ENCODE measurements at places on chromosomes 1 and 21.

DNA sequence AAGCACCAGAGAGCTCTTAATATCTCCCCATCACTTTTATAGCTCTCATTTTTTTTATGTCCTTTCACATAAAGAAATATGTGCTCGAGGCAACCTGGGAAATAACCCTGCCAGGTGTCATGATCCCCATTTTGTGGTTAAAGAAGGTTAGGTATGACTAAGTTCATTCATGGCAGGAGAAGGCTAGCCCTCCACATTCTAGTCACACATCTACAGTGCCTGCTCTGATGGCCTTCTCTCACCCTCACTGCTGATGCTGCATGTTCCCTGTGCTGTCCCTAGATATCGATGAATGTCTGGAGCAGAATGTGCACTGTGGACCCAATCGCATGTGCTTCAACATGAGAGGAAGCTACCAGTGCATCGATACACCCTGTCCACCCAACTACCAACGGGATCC lies 187.5 kb downstream of the TPR start:
- DNase-seq: no peak

DNA sequence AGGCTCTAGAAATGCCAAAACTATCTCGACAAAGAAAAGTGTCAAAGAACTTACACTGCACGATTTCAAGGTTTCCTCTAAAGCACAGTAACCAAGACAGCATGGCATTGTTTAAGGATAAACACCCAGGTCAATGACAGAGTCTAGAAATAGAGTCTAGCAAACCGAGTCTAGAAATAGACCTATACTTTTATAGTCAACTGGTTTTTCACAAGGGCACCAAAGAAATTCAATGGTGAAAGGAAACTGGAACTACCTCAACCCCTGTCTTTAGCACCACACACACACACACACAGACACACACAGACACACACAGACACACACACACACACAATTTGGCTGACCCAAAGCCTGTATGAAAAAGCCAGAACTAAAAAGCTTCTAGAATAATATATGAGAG lies 67.1 kb upstream of the PGBD5 start:
- DNase-seq: no peak

- DNase-seq: no peak
These were observed 18.8 kb downstream of the PIK3C2B start for GRCh38 chr1:204475656-204476432.

DNA sequence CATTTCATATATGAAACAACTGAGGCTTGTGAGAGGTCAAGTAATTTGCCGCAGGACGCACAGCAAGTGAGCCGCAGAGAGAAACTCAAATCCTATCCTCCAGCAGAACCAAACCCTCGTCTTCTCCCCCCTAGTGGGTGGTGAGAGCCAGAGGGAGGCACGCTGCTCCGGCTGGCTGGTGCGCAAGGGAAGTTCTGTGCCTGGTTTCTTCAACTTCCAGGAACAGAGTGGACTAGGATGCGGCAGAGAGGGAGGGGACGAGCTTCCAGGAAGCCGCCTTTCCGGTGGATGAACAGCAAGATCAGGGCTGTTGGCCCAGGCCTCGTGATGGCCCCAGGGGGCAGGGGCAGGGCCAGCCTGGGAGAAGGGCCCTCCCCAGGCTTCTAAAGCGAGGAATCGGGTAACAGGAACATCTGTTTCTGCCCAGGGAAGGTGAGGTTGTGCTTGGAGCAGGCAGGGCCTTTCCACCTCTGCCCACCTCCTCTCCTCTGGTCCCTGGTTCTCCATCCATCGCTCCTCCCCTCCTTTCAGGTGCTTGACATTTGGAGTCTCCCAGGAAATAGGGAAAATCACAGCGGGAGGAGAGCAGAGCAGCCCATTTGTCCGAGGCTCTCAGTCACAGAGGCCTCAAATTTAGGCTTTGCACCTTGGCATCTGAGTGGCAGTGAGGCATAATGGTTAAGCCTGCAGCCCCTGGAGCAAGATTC lies 16.8 kb upstream of the PDIK1L start:
- DNase-seq: no peak

DNA sequence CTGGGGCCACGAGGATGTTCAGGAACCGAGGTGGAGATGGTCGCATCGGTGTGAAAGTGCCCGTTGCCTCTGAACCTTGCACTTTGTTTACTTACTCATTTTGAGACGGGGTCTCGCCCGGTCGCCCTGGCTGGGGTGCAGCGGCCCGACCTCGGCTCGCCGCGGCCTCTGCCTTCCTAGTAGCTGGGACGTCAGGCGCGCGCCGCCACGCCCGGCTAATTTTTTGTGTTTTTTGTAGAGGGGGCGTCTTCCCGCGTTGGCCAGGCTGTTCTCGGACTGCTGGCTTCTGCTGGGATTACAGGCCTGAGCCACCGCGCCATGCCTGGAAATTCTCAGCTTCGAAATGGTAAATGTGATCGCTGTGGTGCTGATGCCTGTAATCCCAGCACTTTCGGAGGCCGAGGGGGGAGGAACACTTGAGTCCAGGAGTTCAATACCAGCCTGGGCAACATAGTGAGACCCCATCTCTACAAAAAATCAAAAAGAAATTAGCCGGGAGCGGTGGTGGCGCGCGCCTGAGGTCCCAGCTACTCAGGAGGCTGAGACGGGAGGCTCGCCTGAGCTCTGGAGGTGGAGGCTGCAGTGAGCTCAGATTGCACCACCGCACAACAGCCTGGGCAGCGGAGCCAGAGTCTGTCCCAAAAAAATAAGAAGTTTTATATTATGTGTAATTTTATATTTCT lies 684 bp upstream of the MRPL20 start:
- DNase-seq: no peak

- no peak for DNase-seq
These were observed 36.0 kb upstream of the POFUT2 start for GRCh38 chr21:45323487-45324311.

DNA sequence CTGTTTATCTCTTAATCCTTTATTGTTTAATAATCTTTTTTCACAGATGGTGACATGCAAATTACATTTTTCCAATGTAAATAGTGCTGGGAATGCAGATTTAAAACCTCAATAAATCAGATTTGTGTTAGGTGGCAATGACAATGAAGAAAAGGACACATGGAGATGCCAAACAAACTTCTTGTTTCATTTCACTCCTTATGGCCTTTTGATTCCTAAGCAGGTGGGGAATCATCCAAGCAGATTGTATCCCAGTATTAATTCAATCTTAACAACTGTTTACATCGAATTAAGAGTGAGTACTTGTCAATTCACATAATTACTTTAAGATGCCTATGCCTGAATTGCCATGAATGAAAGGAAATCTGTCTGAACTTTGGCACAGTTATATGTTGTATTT lies 98.9 kb upstream of the RGS18 start:
- DNase-seq: no peak

DNA sequence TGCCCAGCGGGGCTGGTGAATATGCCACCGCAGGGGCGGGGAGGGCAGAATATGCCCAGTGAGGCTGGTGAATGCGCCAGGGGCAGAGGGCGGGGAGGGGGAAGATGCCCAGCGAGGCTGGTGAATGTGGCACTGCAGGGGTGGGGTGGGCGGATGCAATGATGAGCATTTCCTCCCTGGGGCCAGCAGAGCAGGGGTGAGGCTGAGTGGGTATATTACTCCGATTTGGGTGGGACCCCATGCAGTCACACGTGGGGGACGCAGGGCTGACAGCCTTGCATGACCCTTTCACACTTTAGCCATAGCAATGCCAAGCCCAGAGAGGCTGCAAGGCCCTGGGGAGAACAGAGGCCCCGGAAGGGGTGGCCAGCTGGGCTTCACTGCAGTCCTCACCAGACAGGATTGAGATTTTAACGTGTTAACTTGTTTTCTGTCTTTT lies 9.3 kb upstream of the SLX9 start:
- DNase-seq: no peak

DNA sequence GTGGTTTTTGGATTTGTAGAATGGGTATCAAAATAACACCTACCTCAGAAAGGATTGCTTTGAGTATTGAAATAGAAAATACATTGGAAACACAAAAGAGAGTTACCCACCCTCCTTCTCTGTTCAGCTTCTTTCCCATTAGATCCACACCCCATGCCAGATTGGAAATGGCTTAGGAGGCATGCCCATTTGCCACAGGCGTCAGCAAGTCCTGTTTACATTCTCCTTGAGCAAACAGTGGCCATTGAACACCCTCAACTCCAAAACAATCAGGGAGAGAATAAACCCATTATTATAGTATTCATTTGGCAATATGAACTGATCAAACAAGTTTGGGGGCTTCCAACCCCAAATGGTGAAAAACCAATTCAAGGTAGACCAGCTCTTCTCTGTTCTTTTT lies 2.4 kb downstream of the ELAPOR1 start:
- DNase-seq: no peak

DNA sequence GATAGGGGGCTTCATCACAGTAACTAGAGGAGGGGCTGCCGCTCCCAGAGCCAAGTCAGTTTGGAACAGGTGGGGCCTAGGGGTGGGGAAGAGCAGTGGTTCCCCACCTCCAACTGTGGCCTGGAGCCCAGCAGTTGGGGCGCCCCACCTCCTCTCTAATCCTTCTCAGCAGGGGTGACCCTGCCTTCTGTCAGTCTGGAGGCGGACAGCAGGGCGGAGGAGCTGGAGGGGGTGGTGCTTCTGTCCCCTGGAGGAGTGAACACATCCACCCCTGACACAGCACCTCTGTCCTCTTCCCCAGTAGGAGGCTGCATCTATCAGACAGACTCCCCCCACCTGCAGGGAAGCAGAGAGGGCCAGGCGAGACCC lies 73.8 kb downstream of the MRPL37 start:
- no peak for DNase-seq

- DNase-seq: no peak
These were observed 45.0 kb upstream of the DAB1 start for GRCh38 chr1:57468641-57469523.

DNA sequence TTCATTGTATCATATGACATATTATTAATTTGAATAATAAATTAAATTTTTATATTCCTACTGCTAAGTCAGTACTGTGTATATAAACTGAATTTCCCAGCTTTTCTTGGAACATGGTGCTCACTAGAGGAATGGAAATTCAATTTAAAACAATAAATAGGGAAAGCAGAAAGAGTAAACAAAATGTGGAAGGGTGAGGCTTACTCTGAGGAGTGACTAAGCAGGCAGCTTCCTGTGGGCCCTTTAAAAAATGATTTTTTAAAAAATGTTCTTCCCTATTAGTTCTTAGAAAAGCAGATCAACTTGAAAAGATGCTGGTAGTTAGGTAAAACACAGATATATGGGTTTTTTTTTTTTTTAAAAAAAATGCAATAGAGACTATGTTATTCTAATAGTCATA lies 49.5 kb upstream of the S1PR1 start:
- DNase-seq: no peak

- DNase-seq: no peak
These were observed 15.0 kb upstream of the ALPL start for GRCh38 chr1:21494196-21494595.
